ENCODE measurements at places on chromosomes 6 and 20. TPM values are rescaled to one million over a fixed set of nuclear protein-coding genes. Genes with fewer than 3 reads are reported as not detected.

GRCh38 chr20:5153152-5153467 is 26.3 kb downstream of the CDS2 start:
- DNase-seq = no peak

The SSTR4 gene
- not detected for total RNA-seq

GRCh38 chr20:830011-830521 is 3.4 kb upstream of the FAM110A start:
- peak; percentile 51 for DNase-seq

DNA sequence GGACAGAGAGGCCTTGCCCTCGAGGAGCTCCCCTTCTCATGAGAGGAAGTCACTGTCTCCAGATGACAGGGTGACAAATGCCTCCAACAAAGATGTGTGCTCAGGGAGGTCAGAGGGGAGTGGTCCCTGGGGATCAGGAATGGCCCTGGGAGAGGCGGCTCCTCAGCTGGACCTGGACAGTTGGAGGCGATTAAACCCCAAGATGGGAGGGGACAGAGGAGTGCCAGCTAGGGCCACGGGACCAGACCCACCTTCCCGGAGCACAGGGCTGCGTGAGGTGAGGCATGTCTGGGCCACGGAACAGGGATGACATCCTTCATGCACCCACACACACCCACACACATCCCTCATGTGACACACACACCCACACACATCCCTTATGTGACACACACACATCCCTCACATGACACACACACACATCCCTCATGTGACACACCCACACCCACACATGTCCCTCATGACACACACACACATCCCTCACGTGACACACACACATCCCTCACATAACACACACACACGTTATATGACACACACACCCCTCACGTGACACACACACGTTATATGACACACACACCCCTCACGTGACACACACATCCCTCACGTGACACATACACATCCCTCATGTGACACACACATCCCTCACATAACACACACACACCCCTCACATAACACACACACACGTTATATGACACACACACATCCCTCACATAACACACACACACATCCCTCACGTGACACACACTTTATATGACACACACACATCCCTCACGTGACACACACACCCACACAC is 57.4 kb upstream of the SLCO4A1 start:
- DNase-seq = no peak

GRCh38 chr6:87281426-87281825 is 41.0 kb upstream of the SMIM8 start:
- no peak for DNase-seq

The PSORS1C2 gene
- total RNA-seq = not detected

DNA sequence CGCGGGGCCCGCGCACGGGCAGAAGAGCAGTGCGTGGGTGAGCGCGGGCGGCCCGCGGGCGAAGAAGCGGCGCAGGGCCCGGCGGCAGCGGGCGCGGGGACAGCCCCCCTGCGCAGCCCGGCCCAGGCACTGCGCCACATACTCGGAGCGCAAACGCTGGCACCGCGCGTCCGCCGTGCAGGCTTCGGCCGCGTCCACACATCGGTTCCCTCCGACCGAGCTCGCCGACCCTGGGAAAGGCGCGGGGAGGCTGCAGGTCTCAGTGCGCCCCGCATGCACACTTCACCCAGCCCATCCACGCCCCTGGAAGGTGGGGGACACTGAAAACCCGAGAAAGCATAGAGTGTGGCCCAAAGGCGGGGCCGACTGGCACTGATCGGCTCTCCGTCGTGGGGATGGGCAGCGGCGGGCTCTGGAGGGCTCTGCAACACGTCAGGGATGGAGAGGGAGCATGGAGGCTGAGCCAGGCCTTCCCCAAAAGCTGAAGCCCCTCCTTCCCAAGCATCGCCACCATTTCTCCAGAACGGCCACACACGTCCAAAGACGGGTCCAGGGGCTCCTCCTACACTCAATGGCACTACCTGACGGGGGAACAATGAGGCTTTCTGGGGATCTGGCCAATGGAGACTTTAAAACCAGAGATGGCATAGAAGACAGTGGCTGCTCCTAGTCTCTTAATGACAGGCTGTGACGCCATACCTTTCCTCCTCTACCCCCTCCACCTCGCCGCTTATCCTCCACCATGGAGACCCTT is 2.0 kb downstream of the GFRA4 start:
- DNase-seq = no peak

DNA sequence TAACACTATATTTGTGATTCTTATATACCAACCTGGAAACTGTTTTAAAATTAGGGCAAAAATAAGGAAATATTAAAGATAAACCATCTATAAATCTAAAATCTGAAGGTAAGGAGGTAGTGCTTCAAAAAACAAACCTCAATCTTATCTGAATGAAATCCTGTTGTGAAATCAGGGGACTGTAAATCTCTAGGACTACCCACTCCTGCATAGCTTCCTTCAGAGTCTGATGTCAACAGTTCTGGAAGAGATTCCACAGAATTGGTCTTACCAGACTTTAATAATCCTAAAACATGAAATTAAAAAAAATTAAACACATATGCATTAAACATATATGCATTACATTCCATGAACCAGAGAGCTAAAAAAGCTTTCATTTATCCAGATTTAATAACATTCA is 51.4 kb downstream of the IBTK start:
- DNase-seq = no peak

The TAP2 gene
- 27.7 TPM for total RNA-seq

GRCh38 chr6:148214667-148215066 is 128.0 kb upstream of the SASH1 start:
- no peak for DNase-seq

DNA sequence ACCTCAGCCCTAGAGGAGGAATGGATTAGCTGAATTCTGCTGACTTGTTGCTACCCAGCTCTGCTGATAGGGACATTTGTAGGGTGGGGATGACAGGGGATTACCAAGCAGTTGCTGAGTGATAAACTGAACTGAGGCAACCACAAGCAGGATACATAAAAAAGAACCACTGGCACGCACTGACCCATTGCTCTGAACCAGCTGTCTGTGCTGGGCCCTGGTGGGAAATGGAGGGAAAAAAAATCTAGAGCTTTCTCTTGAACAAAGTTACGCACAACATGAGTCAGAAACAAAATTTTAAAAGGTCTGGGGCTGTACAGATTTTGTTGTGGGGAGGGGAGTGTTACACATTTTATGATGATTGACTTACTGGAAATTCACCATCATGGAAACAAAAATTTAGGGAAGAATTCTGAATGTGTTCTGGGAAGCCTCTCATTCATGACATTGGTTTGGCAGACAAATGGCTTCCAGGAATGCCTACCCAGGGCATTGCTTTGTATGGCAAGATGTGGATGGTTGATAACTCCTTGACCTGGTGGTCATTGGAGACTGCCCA is 37.7 kb downstream of the FOXO3 start:
- peak; percentile 61 for DNase-seq

The NOL7 gene
- 43.9 TPM for total RNA-seq

- peak; percentile 29 for DNase-seq
Measured at GRCh38 chr6:108966855-108967755, 118.9 kb downstream of the ARMC2 start.

DNA sequence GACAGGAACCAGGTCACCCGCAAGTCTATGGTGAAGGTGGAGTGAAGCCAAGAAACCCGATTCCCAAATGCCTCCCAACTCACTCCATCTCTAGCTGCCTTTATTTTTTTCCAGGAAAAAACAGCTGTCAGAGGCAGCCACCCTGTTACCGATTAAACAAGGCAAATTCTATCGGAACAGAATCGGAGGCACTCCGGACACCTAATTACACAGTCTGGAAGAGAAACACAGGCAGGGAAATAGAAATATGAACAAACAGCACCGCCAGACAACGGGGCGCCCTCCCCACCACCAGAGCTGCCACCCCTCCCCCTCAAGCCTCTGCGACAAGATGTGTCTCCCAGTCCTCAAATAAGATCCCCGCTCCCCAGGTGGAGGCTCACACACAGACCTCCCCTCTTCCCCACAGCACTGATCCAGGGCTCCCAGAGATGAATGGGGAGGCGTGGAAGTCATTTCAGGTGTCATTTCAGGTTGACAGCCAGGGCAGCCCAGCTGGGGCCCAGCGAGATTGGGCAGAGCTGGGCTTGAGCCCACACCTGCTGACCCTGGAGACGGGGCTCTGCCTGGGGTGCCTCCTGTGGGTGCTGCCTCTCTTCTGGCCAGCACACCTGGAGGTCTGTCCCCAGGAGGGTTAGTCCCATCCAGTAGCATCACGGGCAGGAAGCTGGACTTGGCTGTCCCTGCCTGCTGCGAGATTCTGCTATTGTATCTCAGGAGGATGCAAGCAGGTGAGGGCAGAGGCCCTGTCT is 19.8 kb upstream of the VSTM2L start:
- no peak for DNase-seq

The TRAPPC3L gene
- under 0.01 TPM for total RNA-seq

DNA sequence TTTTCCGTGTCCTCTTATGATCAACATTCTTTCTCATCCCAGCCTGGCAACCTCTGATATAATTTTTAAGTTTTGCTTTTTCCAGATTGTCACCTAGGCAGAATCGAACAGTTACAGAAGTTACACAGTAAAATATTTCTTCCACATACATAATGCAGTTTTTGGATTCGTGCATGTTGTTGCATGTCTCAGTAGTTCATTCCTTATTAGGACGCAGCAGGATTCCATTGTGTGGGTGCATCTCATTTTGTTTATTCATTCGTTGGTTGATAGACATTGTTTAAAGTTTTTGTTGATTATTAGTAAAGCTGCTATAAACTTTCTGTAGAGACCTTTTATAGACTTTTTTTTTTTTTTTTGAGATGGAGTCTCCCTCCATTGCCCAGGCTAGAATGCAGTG is 284.3 kb upstream of the FERMT1 start:
- DNase-seq = no peak
